ENCODE measurements at places on chromosomes 1 and 21.

DNA sequence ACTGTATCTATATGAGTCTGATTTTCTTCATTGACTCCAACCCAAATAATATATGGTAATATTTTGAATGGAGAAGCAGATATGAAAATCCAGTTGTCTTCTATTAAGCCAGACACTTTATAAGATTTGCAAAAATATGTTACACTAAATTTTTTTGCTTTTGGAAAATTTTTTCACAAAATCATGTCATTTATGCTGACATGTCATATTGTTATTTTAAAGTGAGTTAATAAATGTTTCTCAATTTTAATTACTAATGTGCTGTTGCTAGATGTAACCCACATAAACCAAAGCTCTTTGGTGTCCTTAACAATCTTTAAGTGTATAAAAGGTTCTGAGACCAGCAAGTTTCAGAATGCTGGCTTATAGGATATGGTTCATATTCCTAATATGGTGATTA lies 142.5 kb downstream of the HS2ST1 start:
- DNase-seq: no peak

GRCh38 chr1:205074084-205074483 lies 10.2 kb downstream of the TMEM81 start:
- DNase-seq: no peak

DNA sequence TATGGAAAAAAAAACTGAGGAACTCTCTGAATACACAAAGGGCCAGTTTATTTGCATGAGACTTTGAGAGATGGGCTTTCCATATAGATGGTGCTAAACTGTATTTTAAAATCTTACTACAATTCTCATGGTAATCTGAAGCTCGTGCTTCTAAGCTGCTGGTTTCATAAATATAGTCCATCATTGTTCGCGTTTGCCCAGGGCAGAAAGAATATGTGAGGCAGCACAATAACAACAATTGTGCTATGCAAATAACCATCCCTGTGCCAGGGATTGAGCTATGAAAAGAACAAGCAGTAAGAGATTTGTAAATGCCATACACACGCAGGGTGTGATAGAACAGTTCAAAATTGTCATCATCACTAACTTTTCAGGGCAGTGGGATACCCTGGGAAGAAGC lies 4.9 kb upstream of the EPS15 start:
- DNase-seq: no peak

DNA sequence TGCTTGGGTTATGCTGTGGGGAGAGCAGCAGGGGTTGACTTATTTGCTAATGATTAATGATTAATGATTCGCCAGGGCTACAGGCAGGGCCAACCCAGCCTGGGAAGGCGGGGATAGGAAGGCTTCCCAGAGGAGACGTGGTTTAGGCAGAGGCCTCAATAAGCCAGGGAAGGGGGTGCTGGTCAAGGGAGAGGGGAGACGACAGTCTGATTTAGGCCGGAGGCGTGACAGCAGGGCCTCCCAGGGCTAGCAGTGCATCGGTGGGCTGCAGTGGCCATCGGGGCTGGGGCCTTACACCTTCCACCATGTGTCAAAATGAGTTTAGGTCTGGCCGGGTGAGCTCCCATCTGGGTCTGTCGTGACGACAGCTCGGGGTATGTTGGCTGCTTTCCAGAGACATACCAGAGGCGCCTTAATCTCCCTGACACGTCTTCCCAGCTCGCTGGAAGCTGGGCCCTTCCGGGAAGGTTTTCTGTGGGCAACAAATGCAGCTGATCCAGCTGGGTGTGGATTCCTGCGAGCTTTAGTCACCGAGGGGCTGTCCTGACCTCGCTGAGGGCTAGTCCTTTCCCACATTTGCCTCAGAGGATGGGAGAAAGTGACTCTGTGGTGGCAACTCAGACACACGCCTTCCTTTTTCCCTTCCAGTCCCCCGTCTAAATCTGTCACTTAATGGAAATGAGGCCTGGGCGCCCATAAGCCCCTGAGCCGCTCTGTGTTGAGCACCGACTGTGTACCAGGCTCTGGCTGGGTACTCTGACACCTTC lies 3.7 kb upstream of the SLC1A7 start:
- no peak for DNase-seq

GRCh38 chr1:219302697-219303096 lies 129.0 kb downstream of the LYPLAL1 start:
- DNase-seq: no peak

GRCh38 chr1:61439234-61439633 lies 285.7 kb downstream of the TM2D1 start:
- no peak for DNase-seq

GRCh38 chr1:12338017-12338416 lies 108.2 kb downstream of the VPS13D start:
- no peak for DNase-seq

DNA sequence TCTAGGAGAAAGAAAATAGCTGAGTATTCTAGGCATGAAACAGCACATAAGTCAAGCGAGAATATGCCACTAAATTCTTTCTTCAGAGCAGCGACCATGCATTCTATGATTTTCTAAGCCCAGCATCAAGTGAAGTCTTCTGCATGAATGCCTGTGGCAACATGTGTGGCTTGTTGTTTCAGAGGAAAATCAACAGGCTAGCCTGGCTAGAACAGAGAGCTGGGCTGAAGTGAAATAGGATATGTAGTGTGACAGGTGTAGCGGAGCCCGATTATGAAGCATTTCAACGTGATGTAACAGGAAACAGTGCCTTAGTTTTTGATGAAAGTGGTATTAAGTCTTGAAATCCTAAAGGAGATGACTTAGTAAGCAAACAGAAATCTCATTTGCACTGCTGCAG lies 7.0 kb downstream of the CSDE1 start:
- DNase-seq: no peak

DNA sequence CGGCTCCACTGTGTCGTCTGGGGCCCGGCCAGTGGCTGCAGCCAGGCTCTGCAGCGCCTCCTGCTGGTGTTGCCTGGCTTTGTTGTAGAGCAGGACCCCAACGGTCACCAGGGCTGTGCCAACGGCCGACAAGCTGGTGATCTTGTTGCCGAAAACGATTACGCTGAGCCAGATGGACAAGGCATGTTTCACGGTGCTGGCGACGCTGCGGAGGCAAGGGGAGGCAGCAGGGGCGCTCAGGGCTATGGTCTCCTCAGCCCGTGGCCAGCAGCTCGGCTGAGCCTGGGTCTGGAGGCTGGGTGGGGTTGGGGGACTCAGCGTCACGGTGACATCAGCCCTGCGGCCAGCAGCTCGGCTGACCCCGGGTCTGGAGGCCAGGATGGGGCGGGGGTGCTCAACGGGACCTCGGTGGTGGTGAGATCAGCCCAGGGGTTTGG lies 7.0 kb upstream of the CDK11B start:
- DNase-seq: no peak

DNA sequence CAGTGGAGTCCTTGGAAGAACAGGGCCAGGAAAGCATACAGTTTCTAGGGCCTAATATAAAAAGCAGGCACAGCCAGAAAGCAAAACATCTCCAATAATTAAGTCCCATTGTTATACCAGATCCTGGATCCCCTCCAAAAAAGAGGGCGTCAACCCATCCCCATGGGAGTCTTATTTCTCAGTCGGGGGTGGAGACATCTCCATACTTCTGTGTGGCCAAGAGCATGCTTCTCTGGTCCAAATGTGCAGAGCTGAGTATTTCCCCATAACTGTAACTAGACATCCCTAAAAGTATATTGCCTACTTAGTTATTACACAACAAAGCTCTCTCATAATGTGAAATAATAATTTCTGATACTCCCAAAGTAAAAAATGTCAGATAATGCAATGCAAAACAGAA lies 104.2 kb upstream of the SOX13 start:
- no peak for DNase-seq

GRCh38 chr1:225462714-225463574 lies 35.1 kb upstream of the LBR start:
- DNase-seq: no peak

- no peak for DNase-seq
These were observed 110.5 kb downstream of the MAST2 start for GRCh38 chr1:45913731-45914501.

GRCh38 chr1:242811092-242811840 lies 286.8 kb upstream of the PLD5 start:
- no peak for DNase-seq

DNA sequence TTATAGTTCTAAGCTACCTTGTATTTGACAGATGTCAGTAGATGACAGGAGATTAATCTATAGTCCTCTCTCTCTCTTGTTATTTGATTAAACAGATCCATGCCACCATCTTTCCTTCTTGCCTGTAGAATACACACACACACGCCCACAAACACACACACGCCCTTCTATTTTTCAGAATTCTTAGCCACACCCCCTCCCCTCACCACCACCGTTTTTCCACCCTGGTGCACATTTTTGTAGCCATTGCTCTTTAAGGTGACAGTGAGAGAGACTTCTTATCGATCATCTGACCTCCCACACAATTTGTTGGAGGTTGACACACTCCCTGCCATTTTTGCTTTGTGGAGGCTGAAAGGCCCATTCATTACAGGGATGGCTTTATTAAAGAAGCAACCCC lies 123.2 kb downstream of the NTNG1 start:
- no peak for DNase-seq

GRCh38 chr1:211944733-211945500 lies 90.4 kb downstream of the INTS7 start:
- no peak for DNase-seq

GRCh38 chr1:43312212-43312623 lies 11.4 kb downstream of the TIE1 start:
- DNase-seq: no peak

DNA sequence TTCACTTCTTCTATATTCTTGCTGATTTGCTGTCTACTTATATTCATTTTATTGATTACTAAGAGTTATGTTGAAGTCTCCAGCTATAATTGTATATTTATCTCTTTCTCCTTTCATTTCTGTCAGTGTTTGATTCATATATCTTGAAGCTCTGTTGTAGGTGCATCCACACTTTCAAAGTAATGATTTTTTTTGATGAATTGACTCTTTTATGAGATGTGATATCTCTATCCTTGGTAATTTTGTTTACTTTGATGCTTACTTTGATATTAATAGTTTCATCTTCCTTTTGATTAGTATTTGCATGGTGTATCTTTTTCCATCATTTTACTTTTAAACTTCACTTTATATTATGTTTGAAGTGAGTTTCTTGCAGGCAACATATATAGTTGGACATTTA lies 110.8 kb downstream of the XPR1 start:
- DNase-seq: no peak

DNA sequence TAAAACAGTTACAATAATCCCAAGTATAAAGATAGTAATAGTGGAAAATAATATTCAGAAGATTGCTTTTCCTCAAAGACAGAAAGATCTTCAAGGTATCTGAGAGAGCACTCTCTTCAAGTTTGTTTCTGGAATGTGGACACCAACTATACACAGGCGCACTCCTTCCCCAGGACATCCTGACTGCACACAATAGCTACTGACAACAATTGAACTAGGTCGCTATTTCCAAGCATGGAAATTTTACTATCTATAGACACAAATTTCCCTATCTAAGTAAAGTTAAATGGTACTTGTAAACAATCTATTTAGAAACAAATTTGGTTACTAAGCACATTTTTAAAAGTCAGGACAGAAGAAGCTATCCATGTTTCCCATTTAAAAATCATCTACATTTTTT lies 19.1 kb downstream of the ARHGAP29 start:
- no peak for DNase-seq

DNA sequence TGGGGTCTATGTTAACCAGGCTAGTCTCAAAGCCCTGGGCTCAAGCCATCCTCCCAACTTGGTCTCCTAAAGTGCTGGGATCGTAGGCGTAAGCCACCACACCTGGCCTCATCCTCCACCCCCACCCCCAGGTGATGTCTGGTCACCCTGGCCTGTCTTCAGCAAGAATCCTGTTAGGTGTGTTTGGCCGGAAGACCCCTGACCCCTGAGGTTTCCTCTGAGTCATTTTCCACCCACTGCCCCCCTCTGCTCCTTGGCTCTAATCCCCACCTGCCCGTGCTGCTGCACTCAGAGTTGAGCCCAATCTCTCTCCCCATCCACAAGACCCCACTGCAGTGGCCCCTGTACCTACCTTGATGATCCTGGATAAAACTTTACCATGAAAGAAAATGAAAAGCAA lies 25.2 kb downstream of the SLC66A1 start:
- DNase-seq: no peak

DNA sequence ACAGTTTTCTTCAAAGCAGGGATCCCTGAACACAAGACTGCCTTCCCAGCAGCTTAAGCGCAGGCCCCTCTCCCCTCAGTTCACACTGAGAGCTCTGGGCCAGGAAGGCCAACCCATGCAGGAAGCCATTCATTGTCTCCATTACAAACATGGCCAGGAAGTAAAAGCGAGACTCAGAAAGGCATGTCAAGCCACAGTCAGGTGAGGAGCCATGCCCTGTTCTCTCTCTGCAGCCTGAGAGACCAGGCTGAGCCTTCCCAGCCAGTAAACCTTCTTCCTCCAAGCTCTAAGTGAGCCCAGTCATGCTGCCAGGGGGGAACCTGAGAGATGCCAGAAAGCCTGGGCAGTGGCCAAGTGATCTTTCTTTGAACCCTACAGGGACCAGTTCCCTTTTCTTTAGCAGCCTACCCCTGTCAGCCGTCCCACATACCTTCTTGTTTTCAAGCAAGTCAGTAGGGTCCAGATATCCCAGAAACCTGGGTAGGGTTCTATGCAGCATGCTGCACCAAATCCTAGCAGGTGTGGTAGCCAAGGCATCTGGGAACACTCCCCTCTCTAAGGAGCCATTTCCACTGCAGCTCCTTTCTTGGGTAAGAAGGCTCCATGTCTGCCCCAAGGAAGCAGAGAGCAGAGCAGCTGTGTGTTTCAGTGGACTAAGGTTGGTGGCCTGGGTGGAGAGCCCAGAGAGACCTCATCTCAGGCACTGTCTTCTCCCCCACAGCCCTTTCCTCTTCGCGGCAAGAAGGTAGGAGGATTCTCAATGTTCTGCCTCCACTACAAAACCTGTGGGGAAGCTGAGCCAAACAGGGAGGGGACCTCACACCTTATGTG lies 977 bp downstream of the TRAF3IP3 start:
- DNase-seq: peak; percentile 25

DNA sequence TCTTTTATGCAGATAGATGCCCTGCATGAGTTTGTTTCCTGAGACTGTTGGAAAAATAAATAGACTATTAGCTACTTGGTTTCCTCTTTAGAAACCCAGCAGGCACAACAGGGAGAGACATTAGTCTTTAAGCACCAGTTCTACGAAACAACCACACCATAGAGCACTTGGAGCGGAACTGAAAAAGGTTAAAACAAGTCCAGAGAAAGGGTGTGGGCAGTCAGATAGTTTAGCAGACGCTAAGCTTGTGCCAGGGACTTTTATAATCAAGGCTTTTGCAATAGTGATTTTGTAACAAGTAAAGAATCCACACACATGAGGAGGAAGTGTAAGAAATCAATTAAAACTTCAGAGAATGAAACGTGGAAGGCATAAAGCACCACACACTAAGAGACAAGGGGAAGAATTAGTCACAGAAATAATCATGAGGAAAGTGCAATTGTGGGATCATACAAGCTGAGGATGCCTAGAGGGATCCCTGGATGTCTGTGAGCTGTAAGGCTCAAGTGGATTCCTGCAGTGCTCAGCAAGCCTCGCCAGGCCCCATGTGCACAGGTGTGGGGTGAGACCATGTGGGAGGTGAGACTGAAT lies 37.8 kb upstream of the TLR5 start:
- DNase-seq: no peak

- DNase-seq: no peak
These were observed 11.5 kb downstream of the RIMS3 start for GRCh38 chr1:40653851-40654537.
